GM23338 (cell line): ENCODE measurements at places on chromosomes 11 and 22. TPM values are rescaled to one million over a fixed set of nuclear protein-coding genes. Genes with fewer than 3 reads are reported as not detected.

- peaks cover 25% of the 10 kb centered on the region for H3K36me3 ChIP-seq
- no peaks in the 10 kb centered on the region for H3K27me3 ChIP-seq
- H3K4me3 ChIP-seq = no peak overlapping the region
These were observed 6.9 kb downstream of the RBM4B start for GRCh38 chr11:66670816-66671215.

DNA sequence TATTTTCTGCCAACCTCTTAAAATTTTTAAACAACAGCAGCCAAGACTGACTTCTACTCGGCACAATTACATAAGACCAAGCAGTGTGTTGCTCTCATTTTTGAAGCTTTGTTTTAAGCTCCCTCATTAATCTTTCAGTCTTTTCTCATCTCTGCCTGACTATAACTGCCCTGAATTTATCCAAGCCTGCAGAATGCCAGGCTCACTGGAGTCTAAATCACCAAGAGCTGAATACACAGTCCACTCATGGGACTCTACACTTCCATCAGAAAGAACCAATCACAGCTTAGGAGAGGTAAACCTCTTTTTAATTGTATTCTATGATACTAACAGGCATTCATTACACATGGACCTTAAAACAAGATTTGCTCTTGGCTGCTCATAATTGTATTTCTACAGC is 178.7 kb downstream of the CADM1 start:
- no peak overlapping the region for H3K4me3 ChIP-seq
- no peaks in the 10 kb centered on the region for H3K27me3 ChIP-seq
- no peak overlapping the region for H3K27ac ChIP-seq
- no peaks in the 10 kb centered on the region for H3K36me3 ChIP-seq
- DNase-seq = no peak

- H3K4me1 ChIP-seq = peaks cover 23% of the 10 kb centered on the region
- no peaks in the 10 kb centered on the region for H3K36me3 ChIP-seq
- no peak overlapping the region for H3K4me3 ChIP-seq
- no peak for DNase-seq
- H3K27ac ChIP-seq = no peak overlapping the region
- no peaks in the 10 kb centered on the region for H3K27me3 ChIP-seq
These were observed 20.9 kb downstream of the KREMEN1 start for GRCh38 chr22:29093501-29094300.

The FOSL1 gene
- total RNA-seq = 10.1 and 14.6 TPM in 2 replicates

- DNase-seq = no peak
- no peaks in the 10 kb centered on the region for H3K4me1 ChIP-seq
- no peaks in the 10 kb centered on the region for H3K27me3 ChIP-seq
- no peak overlapping the region for H3K27ac ChIP-seq
These were observed 83.1 kb upstream of the GDPD4 start for GRCh38 chr11:77384571-77384970.

The TBX10 gene
- total RNA-seq = 0.10 TPM in 1 of 2 replicates, not detected in the other

GRCh38 chr11:15617126-15617525 is 502.4 kb downstream of the INSC start:
- H3K27me3 ChIP-seq = no peaks in the 10 kb centered on the region
- no peaks in the 10 kb centered on the region for H3K36me3 ChIP-seq
- H3K27ac ChIP-seq = no peak overlapping the region
- no peak for DNase-seq

DNA sequence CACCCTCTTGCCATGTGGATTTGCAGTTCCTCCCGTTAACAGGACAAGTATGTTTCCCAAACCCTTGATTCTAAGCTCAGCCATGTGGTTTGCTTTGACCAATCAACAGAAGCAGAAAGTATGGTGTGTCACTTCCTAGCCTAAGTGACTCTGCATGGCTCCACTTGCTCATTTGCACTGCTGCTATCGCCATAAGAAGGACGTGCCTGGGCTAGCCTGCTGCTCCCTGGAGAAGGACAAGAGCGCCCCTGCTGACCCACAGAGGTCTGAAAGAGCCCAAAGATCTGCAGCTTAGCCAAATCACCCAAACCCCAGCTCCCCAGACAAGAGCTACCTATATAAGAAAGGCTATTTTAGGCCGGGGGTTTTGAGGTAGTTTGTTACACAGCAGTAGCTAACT is 18.0 kb downstream of the TBRG1 start:
- H3K4me1 ChIP-seq = no peaks in the 10 kb centered on the region
- no peaks in the 10 kb centered on the region for H3K27me3 ChIP-seq
- peak; percentile 63 for DNase-seq
- no peak overlapping the region for H3K4me3 ChIP-seq
- H3K27ac ChIP-seq = no peak overlapping the region
- H3K36me3 ChIP-seq = no peaks in the 10 kb centered on the region
